ENCODE measurements at places on chromosomes 3 and 15. TPM values are rescaled to one million over a fixed set of nuclear protein-coding genes. Genes with fewer than 3 reads are reported as not detected.

C3orf22 gene
- total RNA-seq: not detected

THRB gene
- 2.6 TPM for total RNA-seq

CFAP44 gene
- 1.7 TPM for total RNA-seq

CLDN11 gene
- not detected for total RNA-seq

ATRIP gene
- total RNA-seq: 13.9 TPM

OCA2 gene
- total RNA-seq: 0.23 TPM

MLF1 gene
- 11.5 TPM for total RNA-seq

KNG1 gene
- total RNA-seq: not detected

RASL12 gene
- total RNA-seq: not detected

UBL7 gene
- total RNA-seq: 104 TPM

IL16 gene
- not detected for total RNA-seq

MASP1 gene
- total RNA-seq: not detected

NGLY1 gene
- 23.7 TPM for total RNA-seq

MAPKBP1 gene
- total RNA-seq: 20.7 TPM

DNA sequence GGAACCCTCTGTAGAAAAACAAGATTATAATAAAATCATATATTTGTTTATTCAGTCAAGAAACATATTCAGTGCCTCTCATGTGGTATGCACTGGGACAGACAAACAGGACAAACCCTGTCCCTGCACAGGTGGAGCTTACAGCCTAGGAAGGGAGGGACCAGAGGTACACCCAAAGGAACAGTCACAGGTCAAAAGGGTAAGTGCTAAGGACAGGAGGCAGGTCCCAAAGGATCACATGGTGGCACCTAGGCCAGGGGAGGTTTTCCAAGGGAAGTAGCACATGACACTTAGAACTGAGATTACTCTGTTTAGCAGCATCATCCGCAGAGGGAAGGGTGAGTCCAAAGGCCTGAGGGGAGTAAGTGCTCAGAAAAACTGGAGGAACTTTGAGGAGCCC lies 254.4 kb upstream of the ARRDC4 start:
- no peak for DNase-seq

GRCh38 chr3:117633207-117633606 lies 923.6 kb downstream of the TUSC7 start:
- DNase-seq: no peak

DNA sequence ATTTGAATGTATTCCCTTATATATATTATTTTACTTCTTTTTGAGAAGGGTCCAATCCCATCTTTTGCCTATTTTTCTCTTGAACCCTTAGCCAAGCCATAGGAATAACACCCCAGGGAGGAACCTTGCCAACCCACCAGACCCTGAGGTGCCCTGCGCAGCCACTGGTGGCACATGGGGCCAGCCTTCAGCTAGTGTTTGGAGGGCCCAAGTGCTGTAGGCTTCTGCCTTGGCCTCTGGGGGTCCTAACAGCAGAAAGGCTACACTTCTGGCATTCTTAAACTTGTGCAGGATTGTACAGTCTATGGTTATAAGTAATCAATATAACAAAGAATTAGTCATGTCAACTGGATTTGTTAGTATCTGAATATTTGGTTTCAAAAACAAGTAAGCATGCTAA lies 34.5 kb downstream of the RUVBL1 start:
- DNase-seq: no peak

GRCh38 chr15:64112073-64112772 lies 16.4 kb downstream of the SNX1 start:
- no peak for DNase-seq

DNA sequence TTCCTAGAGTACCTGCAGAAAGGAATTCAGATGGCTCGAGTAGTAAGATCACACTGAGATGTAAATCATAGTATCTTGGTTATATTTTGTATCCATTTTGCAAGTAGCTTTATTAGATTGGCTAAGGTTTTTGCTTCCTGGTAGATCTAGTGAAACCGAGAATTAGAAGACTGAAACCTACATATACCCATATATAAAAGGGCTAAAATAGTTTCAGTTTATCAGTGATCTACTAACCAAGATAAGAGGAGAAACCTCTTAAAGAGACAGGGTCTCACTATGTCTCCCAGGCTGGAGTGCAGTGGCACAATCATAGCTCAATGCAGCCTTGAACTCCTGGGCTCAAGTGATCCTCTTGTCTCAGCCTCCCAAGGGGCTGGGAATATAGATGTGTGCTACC lies 135.3 kb downstream of the PCCB start:
- DNase-seq: no peak

DNA sequence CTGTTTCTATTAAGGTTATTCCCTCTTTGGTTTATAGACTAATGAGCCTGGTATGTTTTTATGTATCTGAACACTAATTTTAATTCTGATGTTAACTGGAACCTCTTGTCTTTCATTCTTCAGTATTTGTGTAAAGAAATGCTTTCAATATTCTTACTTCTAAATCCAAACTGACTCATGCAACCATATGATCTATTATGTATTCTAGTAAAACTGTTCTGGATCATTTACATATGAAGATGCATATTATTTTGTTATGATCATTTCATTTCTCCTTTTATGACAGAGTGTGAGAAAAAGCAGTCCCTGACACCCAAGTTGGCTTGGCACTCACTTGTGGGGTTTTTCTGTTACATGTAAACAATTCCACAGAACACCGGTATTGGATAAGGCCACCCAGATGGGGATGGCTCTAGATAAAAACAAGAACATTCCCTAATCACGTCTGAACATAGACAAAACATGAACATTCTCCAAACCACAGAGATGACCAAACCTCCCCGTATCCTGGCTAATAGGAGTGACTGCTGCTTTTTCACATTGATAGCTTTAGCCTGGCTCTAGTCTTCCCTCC lies 72.2 kb upstream of the EPHB3 start:
- no peak for DNase-seq

DNA sequence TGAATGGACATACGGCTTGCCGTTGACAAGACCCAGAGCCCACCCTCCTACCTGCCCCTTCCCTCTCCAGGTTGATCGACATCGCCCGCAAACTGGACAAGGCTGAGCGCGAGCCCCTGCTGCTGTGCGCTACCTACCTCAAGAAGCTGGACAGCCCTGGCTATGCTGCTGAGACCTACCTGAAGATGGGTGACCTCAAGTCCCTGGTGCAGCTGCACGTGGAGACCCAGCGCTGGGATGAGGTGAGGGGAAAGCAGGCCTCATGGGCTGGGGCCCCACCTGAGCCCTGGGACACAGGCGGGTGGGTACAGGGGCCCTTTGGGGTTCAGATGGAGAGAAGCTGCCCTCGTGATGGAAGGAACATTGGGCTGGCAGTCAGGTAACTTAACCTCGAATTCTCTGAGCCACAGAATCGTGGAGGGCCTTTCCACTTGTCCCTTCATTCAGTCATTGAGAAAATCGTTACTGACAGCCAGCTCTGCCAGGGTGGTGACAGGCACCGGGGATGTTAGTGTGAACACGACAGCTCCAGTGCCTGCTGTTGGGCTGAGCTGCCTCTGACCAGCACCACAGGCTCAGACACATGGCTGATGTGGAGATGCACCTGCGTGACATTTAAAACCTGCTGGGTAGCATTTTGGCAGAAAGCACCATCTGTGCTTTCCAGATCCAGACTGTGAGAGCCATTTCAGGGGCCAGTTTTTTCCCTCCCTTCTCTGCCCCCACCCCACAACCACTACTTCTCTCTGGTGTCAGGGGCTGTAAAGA lies 25.6 kb upstream of the RHO start:
- no peak for DNase-seq

GRCh38 chr3:190119461-190120268 lies 1.0 kb downstream of the P3H2 start:
- DNase-seq: no peak

- DNase-seq: no peak
These were observed 753.1 kb upstream of the CCDC54 start for GRCh38 chr3:106624154-106624553.

- DNase-seq: no peak
These were observed 1260.4 kb upstream of the ALCAM start for GRCh38 chr3:104106276-104106675.

- DNase-seq: no peak
These were observed 655 bp upstream of the TMOD3 start for GRCh38 chr15:51828621-51829375.

DNA sequence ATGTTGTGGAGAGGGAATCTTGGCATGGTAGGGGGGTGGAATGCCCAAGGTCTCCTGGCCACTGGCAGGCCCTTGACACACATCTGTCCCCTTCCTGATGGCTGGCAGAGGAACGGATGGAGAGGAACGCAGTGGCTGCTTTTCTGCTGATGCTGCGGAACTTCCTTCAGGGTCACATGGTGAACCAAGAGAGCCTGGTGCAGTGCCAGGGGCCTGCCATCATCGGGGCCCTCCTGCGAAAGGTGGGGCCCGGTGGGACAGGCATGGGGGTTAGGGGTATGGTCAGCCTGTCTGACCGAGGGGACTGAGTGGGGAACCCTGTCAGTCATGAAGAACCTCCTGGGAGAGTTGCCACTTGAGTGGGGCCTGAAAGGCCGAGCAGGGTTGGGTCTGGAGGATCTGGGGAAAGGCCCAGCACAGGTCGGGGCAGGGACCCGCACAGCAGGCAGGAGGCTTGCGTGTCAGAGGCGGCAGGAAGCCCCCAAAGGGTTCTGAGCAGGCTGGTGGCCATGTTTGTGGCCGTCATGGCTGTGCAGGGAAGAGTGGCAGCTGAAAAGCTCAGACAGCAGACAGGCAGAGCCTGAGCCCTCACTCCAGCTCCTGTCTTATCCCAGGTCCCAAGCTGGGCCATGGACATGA lies 18.1 kb downstream of the NBEAL2 start:
- DNase-seq: no peak

- DNase-seq: no peak
These were observed 28.6 kb upstream of the SERPINI2 start for GRCh38 chr3:167502401-167502800.

DNA sequence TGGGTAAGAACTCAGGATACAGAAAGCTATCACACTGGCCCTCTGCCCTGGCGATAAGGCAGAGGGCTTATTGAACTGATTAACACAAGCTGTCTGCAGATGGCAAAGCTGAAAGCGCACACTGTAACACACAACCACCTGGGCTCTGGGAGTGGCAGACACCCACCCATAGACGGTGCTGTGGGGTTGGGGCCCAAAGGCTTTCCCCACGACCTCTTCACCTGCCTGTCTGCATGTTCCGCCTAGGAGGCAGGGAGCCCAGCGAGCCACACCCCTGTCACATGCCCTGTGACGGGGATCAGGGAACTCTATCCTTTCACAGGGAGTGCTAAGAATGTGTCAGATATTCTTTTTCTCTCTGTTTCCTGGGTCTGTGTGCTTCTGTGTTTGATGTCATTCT lies 12.1 kb upstream of the TFG start:
- DNase-seq: no peak

- DNase-seq: no peak
These were observed 125.2 kb upstream of the CCNL1 start for GRCh38 chr3:157285141-157285540.

DNA sequence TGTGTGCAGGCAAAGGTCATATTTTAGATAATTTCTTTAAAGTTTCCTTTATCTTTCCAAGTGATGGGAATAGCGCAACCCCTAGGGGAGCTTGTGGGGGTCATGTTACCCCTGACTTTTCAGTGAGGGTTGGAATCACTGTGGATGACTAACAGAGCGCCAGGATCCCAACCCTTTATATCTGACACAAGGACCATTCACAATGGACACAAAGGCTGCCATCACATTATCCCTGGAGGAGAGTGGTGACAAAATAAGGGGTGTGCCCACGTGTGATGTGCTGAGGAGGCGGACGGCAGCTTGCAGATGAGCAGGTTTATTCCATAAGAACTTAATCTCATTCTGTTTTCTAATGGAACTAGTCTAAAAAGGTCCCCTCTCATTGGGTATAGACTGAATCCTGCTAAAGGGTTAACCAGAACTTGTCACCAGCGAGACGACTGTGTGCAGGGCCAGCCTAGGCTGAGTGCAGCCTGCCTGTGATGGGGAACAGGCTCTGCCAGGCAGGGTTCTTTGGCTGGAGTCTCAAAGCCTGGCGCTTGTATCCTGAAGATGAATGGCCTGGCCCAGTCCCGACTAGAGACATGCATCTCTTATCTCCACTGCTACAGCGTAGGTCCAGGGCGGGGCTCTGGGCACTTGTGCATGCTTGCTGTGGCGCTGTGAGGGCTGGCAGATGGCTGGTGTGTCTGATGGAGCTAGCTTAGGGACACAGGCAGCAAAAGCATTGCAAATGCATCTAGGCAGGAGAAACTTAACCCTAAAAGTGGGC lies 50.2 kb downstream of the CHDH start:
- DNase-seq: no peak

- DNase-seq: no peak
These were observed 2.4 kb downstream of the CIB1 start for GRCh38 chr15:90231028-90232017.

- DNase-seq: no peak
These were observed 194.1 kb downstream of the KCNH8 start for GRCh38 chr3:19342389-19342788.

- no peak for DNase-seq
These were observed 13.1 kb downstream of the ZBTB47 start for GRCh38 chr3:42666577-42666998.

- DNase-seq: peak; percentile 80
These were observed 54.8 kb upstream of the SPESP1 start for GRCh38 chr15:68875377-68876116.

DNA sequence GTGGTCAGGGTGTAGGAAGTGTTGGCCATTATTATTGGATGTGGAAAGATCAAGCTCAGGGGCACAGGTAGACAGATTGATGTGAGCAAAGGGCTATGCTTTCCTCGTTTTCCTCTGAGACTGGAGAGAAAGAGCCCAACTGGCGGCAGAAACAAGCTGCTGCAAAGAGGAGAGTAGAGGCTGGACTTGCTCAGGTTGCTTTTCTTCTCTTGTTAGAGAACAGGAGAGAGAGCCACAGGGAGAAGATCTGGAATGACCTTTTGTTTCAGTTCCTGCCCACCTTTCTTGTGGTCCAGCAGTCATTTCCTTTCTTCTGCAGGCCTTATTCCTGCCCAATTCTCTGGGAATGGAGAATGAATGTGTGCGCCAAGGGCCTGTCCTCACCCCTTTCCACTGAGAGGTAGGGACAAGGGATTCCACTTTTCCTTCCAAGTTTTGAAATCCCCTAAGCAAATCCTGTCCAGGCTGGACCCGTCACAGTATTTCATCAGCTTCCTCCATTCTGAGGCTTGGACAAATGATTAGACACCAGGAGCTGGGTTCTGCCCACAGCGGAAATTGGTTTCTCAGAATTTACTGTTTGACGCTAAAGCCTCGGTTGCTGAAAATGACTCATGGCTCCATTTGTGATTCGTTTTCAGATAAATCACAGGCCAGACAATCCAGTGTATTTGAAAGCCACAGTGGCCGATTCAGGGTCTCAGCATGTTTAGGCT lies 16.1 kb downstream of the ZNF80 start:
- DNase-seq: no peak

Measured in LHCN-M2 (cell line).